NCI-H1092 (cell line): ENCODE measurements at places on chromosomes 6 and 20.

DNA sequence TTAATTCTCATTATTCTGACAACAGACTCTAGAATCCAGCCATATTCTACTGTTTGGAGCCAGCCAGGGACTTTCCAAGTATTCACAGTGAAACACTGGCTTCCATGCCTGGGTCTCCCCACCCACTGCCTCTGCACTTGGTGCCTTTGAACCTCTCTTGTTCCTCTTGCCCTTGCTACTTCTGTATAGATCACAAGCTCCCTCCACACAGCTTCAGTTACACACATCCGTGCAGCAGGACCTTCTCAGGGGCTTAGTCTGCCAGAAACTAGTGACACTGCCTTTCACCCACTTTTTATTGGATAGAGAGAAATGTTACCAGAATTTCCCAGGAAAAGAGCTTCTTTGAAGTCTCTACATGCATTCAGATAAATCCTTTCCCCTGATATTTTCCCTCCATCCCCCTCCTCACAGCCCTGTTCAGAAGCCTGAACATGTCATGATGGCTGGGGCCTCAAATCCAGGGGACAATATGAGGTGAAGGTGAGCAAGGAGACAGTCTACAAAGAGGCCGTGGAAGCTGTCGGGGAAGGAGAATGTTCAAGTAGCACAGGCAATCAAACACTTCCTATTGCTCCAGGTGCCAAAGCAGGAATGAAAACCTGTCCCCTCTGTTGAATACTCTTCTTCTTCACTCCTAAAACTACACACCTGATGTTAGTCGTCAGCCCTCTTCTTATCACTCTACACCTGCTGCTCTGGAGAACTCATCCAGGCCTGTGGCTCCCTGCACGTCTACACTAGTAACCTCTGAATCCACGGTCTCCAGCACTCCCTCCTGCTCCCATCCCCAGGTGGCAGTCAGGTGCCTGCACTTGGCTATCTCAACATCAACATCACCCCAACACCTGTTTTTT is 20.2 kb upstream of the HLA-DOA start:
- DNase-seq = no peak

DNA sequence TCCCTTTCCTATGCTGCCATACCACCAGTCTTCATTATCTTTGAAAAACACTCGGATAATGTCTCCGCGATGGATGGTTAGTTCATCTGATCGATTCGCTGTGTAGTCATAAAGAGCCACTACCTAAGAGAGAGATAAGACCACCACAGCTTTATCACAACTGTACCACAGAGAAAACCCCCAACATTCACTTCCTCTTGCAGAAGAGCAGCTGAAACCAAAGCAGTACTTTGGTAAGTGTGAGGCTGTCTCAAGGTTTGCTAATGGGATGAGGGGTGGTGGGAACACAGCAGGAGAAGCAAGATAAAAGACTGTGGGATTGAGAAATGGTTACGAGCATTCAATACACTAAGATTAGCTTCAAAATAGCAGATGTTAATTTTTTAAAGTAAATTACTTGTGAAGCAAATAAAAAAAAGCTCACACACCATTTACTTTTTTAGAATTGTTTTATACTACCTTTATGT is 142.1 kb downstream of the MYB start:
- DNase-seq = no peak

GRCh38 chr20:478949-479429 is 16.7 kb upstream of the TBC1D20 start:
- peak; percentile 45 for DNase-seq

GRCh38 chr6:127471379-127472255 is 12.4 kb upstream of the KIAA0408 start:
- DNase-seq = no peak

- DNase-seq = peak; percentile 3
Observed at GRCh38 chr20:6265204-6265904, 142.5 kb upstream of the FERMT1 start.

- DNase-seq = no peak
Observed at GRCh38 chr20:45779011-45779915, 12.4 kb downstream of the WFDC3 start.

DNA sequence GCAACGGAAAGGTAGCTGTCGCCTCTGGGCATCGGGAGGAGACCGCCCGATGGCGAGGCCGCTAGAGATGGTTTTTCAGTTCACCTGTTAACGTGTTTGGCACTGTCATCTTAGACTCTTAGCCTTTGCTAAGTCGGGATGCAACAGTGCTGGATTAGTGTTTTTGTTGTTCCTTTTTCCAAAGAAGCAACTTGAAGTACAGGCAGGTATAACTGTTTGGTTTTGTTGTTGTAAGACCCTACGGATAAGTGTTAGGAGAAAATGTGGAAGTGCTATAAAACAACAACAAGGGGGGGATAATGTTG is 723 bp downstream of the MANEA start:
- no peak for DNase-seq

- DNase-seq = no peak
Observed at GRCh38 chr6:94680669-94681212, 896.6 kb upstream of the MANEA start.
